ENCODE measurements at places on chromosomes 2 and 18. TPM values are rescaled to one million over a fixed set of nuclear protein-coding genes. Genes with fewer than 3 reads are reported as not detected.

The ZNF385B gene
- 5.3 TPM for total RNA-seq

The GALNT3 gene
- total RNA-seq = 2.5 TPM

The KCNIP3 gene
- 13.9 TPM for total RNA-seq

DNA sequence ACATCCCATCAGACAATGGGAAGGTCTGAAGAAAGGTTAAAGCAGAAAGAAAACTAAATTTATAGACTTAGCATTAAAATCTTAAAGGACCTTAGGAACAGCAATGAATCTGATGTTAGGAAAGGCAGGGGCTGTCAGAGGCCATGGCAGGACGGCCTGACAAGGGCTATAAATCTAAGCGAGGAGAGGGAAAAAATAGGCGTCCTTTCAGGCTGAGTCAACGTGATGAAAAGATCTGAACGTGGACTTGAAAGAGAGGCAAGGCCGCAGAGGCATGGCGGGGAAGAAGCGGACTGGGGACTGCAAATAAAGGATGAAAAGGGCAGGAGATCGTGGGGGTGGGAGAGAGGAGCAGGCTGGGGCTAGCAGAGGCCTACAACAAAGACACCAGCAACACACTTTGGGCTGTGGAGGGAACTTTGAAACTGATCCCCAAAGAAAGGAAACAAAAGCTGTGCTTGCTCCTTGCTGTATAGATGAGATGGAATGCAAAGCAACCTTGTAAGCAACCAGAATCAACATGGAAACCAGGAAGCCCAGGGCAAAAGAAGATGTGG, 145.6 kb downstream of the NRP2 start:
- DNase-seq = no peak

The RGPD3 gene
- total RNA-seq = 0.22 TPM

GRCh38 chr2:28390241-28390745, 2.4 kb upstream of the FOSL2 start:
- peak; percentile 94 for DNase-seq

GRCh38 chr2:195001924-195002323, 655.1 kb upstream of the SLC39A10 start:
- no peak for DNase-seq

GRCh38 chr2:18915227-18915626, 325.9 kb upstream of the NT5C1B start:
- no peak for DNase-seq

The TOGARAM2 gene
- total RNA-seq = 5.3 TPM

- no peak for DNase-seq
These were observed 74.8 kb downstream of the BCL11A start for GRCh38 chr2:60478660-60479059.

The TGFA gene
- 11.8 TPM for total RNA-seq

The SAG gene
- not detected for total RNA-seq

Measured in sciatic nerve (tissue), 2 donors.